Naive thymus-derived CD4-positive, alpha-beta T cell (primary cell): ENCODE measurements at places on chromosomes 3 and 15. TPM values are rescaled to one million over a fixed set of nuclear protein-coding genes. Genes with fewer than 3 reads are reported as not detected.

C3orf22 gene
- not detected in 2 replicates for total RNA-seq

RETNLB gene
- not detected in 2 replicates for total RNA-seq

GOLGA8G gene
- total RNA-seq, result not detected in 2 replicates

NECTIN3 gene
- 4.0 and 4.6 TPM in 2 replicates for total RNA-seq

C3orf52 gene
- total RNA-seq, result 9.8 and 12.3 TPM in 2 replicates

HCLS1 gene
- total RNA-seq, result 275 TPM

DNA sequence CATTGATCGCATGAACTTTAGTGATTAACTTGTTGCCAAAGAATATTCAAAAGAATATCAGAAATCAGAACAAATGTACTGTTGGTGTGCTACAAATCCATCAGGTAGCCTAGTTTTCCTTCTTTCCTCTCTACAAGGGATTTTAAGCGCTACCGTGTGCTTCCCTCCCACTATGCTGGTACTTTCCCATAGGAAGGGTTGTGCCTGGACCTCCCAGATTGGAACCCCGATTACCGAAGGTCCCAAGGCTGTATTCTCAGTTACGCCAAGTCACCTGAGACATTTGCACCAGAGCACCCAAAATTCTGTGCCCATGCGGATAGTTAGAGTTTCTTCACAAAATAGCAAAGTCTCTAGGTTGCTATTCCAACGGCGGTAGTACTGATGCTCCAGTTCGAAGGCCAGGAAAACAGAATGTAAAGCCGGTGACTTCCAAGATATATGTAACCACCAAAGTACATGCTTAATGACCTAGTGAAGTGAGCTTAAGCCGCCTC is 23.4 kb upstream of the GATM start:
- peaks cover 10% of the 10 kb centered on the region for H3K36me3 ChIP-seq
- no peaks in the 10 kb centered on the region for H3K27me3 ChIP-seq
- DNase-seq, result no peak
- peak overlapping the region; percentile 83 for H3K27ac ChIP-seq
- H3K4me3 ChIP-seq, result peak overlapping the region; percentile 86
- H3K4me1 ChIP-seq, result peaks cover 8% of the 10 kb centered on the region

- DNase-seq, result peak; percentile 74
- peak within 1 kb of the TSS; percentile 97 for H3K4me3 ChIP-seq
- no peaks in the 10 kb centered on the region for H3K36me3 ChIP-seq
- peaks cover 21% of the 10 kb centered on the region for H3K4me1 ChIP-seq
- peak within 1 kb of the TSS; percentile 89 for H3K27ac ChIP-seq
- no peaks in the 10 kb centered on the region for H3K27me3 ChIP-seq
Observed at GRCh38 chr15:65610871-65611718, at the start of gene INTS14. INTS14 (minus strand) TSS chr15:65611131; CDS start chr15:65607380, 3,751 bp downstream.

GRCh38 chr3:10529809-10530208 is 24.4 kb upstream of the ATP2B2 start:
- H3K4me3 ChIP-seq, result no peak overlapping the region
- H3K27ac ChIP-seq, result no peak overlapping the region
- no peaks in the 10 kb centered on the region for H3K4me1 ChIP-seq
- no peaks in the 10 kb centered on the region for H3K27me3 ChIP-seq
- no peaks in the 10 kb centered on the region for H3K36me3 ChIP-seq
- DNase-seq, result no peak

- no peak overlapping the region for H3K27ac ChIP-seq
- H3K27me3 ChIP-seq, result no peaks in the 10 kb centered on the region
- no peaks in the 10 kb centered on the region for H3K36me3 ChIP-seq
Observed at GRCh38 chr3:37635251-37635650, 226.4 kb upstream of the CTDSPL start.

GRCh38 chr15:68223171-68223570 is 6.4 kb downstream of the CLN6 start:
- DNase-seq, result no peak
- no peak overlapping the region for H3K4me3 ChIP-seq
- peaks cover 7% of the 10 kb centered on the region for H3K36me3 ChIP-seq
- H3K27me3 ChIP-seq, result no peaks in the 10 kb centered on the region
- peaks cover 5% of the 10 kb centered on the region for H3K4me1 ChIP-seq
